BE2C (cell line): ENCODE measurements at places on chromosomes 7 and 10.

DNA sequence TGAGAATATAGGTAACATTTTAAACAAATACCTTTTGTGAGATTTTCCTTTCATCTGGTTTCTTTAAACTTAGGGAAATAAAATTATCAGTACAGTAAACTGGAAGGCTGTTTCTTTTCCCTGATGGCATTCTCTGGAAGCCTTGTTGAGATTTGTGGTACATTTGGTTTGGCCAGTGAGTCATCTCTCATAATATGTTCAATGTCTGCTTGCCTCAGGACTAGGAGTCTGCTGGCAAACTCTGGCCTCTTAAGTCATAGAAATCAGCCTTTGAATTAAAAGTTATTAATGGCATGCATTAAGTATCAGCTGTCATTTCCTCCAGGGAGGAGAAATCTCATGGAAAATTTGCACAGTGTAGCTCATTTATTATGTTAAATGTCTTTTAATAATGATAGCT, 316.6 kb upstream of the KIAA1217 start:
- DNase-seq = no peak

GRCh38 chr10:29994811-29995210, 64.6 kb downstream of the JCAD start:
- DNase-seq = no peak

DNA sequence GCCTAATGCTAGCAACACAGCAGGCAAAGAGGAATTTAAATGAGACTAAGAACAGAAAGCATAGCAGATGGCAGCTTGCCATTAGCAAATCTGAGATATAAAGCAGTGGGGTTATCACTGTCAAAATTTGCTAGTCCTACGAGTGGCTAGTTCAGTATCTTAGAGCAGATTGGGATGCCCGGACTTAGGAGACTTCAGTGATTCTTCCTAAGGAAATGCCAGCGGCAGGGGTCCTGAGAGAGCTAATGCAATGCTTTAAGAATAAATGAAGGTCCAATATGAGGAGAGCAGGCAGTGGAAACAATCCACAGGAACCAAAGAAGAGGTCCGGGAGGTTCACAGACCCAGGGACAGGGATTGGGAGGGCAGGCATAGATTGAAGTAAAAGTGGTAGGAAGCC, 169.3 kb upstream of the NPSR1 start:
- no peak for DNase-seq

- no peak for DNase-seq
These were observed 698.6 kb upstream of the NRP1 start for GRCh38 chr10:34033078-34033477.

- DNase-seq = no peak
These were observed 172.6 kb upstream of the NRP1 start for GRCh38 chr10:33506838-33507661.

- DNase-seq = no peak
These were observed 27.8 kb downstream of the STN1 start for GRCh38 chr10:103890194-103890658.

- no peak for DNase-seq
These were observed 21.4 kb upstream of the GSDME start for GRCh38 chr7:24778543-24779282.

DNA sequence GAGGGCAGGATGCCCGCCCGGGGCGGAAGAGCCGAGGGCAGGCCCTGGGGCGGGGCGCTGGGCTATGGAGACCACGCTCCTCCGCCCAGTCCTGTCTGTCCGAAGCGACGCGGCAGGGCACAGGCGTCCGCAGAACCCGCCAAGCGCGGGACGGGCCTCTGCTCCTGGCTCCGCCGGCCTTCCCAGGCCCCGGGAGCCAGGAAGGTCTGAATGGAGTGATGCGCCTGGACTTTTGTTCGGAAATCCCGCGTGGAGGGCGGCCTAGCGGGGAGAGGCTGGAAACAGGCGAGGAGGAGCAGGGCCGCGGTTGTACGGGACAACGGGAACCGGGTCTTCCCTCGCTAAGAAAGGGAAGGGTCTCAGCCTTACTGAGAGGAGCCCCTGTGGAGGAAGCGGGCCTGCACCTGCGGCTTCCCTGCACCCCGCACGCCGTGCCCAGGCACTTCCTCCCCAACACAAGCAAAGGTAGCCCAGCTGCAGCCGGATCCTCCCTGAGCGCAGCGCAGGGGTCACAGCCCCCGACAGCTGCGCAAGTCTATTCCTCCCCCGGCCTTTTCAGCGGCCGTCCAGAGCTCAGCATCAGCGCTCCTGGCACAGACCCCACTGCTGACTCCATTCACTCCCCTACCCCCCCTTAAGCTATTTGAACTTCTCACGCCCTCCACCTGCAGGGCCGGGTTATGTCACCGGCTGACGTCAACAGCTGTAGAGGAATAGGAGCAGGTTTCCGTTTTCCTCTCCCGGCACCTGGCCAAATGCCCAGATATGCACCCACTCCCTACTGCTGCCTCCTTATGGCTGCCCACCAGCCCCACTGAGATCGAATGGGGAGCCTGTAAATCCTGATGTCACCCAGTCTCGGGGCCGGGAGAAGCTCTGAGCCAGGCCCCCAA, 143.2 kb upstream of the RET start:
- peak; percentile 60 for DNase-seq

- no peak for DNase-seq
These were observed 3.5 kb downstream of the OAT start for GRCh38 chr10:124415210-124415609.

DNA sequence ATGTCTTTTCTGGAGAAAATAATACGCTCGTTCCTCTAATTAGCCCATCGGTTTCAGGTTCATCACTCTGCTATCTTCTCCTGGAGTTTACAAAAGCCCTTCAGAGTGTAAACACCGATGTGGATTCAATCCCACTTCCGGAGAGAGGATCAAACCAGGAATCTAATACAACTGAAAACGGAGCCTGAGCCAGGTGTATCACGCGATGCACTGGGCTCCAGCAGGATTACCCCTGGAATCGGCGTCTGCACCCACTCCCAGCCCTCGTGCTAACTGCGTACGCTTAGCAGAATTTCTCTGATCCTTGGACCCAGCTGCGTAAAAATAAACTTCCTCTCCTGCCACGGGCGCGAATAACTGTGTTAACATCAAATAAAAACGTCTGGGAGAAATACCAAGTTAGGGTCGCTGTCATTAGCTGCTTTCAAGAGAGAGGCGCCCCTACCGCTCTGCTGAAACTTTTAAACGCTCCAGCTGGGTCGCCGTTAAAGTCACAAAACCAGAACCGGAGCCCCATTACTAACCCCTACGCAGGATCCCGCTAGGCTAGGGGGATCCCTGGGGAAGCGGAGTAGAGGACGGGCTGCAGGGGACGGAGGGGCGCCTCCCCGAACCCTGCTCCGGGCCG, 502 bp downstream of the ZNF3 start:
- no peak for DNase-seq

GRCh38 chr7:124652237-124652636, 113.4 kb downstream of the GPR37 start:
- no peak for DNase-seq

GRCh38 chr7:50774319-50774718, 8.4 kb downstream of the GRB10 start:
- DNase-seq = no peak

- no peak for DNase-seq
These were observed 12.1 kb downstream of the GIMAP6 start for GRCh38 chr7:150620061-150620460.

- no peak for DNase-seq
These were observed 25.2 kb upstream of the ING3 start for GRCh38 chr7:120925392-120925791.

- DNase-seq = no peak
These were observed 32.5 kb upstream of the TMEM273 start for GRCh38 chr10:49220679-49221078.

DNA sequence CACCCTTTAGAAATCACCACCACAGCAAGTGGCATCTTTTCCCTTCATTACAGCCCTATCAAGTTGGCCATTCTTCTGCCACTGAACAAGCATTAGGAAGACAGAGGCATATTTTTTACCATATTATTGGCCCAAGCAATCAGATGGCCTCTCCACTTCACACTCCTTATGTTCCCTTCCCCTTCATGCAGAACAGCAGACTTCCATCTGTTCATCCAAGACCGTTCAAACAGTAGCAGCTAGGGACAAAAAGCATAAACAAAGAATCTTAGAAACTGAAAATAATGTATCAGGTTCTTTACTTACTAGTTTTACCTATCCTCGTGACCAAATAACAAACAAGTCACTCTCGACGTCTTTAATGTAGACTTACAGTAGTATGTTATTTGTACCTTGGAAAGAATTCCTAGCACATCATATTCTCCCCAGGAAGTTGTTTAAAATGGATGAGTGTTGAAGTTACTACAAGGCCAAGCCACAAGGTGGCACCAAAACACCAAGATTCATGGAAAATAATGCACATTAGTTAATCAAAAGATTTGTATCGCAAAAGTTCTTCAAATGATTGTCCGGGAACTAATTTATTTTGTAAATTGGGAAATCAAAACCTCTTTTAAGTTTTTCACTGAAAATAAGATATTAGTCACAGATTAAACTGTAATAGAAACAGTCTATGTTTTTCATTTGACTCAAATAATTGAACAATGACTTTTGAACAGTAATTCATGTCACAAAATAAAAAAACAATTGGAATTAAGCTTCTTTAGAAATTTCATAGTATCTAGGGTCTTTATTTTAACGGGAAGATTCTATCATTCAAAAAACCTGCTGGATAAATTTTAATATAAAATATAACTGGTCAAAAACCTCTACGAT, 112.1 kb downstream of the VPS41 start:
- DNase-seq = peak; percentile 56

- no peak for DNase-seq
These were observed 992 bp upstream of the RBM20 start for GRCh38 chr10:110643035-110643652.

GRCh38 chr7:123787220-123788007, 38.6 kb upstream of the WASL start:
- DNase-seq = no peak

GRCh38 chr10:70584366-70584765, 18.2 kb downstream of the PRF1 start:
- no peak for DNase-seq

- no peak for DNase-seq
These were observed 213.6 kb downstream of the DOCK4 start for GRCh38 chr7:111992601-111993000.

GRCh38 chr7:20642166-20642565, 26.7 kb downstream of the ABCB5 start:
- no peak for DNase-seq

GRCh38 chr10:4656576-4657194, 169.3 kb upstream of the AKR1E2 start:
- peak; percentile 43 for DNase-seq

GRCh38 chr7:16657656-16658279, 11.8 kb downstream of the BZW2 start:
- DNase-seq = peak; percentile 28

GRCh38 chr7:2709553-2710285, 21.7 kb downstream of the AMZ1 start:
- peak; percentile 71 for DNase-seq

DNA sequence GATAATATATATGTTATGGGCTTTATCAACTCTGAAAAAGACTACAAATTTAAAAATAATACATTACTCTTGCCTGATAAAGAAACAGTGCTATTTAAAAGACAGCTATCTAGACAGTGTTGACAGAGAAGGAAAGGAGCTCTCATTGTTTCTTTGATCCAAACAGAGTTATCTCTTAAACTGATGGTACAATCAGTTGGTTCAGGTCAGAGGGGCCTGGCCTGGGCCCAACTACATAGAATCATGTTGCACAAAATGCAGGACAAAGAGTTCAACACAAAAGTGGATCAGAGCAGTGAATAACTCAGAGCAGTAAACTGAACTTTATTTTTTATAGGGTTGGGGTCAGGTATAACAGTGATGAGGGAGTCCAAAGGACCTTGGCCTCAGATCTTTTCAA, 33.8 kb upstream of the SEMA3D start:
- DNase-seq = no peak

GRCh38 chr7:148356303-148356702, 234.3 kb upstream of the C7orf33 start:
- DNase-seq = no peak

DNA sequence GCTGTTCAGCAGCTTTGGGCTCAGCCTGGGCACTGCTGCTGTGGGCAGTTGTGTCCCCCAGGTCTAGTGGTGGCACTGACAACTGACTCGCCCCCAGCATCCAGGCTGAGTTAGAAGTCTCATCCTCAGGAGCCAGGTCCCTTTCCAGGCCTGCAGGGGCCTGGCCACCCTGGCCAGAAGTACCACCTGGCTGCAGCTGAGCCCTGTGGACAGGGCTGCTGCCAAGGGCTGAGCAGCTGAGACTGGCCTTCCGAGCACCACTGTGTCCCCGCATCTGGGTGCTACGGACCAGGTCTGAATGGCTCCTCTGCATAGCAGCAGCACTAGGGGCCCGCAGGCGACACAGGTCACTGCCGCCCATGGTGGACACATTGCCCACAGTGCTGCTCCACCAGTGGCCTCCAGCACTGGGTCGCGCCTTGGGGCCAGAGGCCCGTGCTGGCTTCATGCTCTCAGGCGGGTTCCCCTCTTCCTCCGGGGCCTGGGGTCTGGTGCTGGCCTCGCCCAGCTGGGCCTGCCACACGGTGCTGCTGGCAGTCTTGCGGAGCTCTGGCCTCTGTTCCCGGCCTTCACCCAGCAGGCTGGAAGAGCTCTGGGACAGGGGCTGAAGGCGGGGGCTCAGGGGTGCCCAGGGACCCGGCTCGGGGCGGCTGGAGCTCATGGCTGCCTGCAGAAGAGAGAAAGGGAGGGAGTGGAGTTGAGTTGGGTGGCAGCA, 6.2 kb downstream of the GPRIN2 start:
- peak; percentile 23 for DNase-seq

- no peak for DNase-seq
These were observed 32.3 kb downstream of the CARD11 start for GRCh38 chr7:3011211-3011852.

DNA sequence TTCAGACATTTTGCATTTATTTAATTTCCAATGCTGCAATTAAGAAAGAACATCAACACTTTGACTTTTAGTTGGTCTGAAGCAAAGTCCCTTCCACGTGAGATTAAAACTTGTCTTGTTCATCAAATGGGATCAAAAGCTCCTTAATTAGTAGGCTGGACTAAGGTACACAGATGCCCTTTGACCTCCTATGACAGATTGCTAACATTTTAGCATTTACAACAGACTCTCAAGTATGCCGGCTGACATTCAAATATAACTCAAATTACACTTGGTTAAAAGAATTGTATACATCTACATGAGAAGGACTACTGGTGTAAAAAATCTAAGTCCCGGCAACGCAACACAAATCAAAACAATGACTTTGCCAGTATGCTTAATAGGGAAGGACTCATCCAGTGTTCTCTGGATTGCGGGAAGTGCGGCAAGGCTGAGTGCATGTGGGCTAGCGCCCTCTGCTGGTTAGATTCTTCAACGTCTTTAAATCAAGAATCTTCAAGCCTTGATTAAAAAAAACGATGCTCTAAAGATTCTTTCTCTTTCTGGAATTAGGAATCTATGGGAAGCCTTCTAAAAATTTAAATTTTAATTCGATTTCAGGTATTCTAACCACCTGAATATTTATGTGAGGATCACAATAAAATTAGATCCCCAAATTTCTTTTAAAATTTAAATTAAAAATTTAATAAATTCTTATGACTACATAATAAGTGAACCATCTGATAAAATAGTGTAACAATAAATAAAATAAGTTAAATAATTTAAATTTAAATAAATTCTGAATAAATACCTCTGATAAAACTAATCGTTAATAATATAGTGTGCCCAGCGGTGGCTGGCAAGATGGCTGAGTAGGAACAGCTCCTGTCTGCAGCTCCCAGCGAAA, 444.7 kb downstream of the DGKB start:
- DNase-seq = peak; percentile 82

- no peak for DNase-seq
These were observed 38.0 kb upstream of the MKX start for GRCh38 chr10:27783660-27784059.
